Activated CD4-positive, alpha-beta T cell treated with anti-CD3 and anti-CD28 coated beads, Interleukin-2, amount 10 ng/mL, durations not matched to agents 7 days and 5 days (primary cell): ENCODE measurements at places on chromosomes 7 and 10.

GRCh38 chr7:29077854-29078253, 68.5 kb downstream of the CPVL start:
- DNase-seq, result no peak

GRCh38 chr10:100006243-100006886, 3.4 kb downstream of the DNMBP start:
- DNase-seq, result no peak

- DNase-seq, result no peak
Measured at GRCh38 chr7:86158111-86158510, 485.6 kb upstream of the GRM3 start.

DNA sequence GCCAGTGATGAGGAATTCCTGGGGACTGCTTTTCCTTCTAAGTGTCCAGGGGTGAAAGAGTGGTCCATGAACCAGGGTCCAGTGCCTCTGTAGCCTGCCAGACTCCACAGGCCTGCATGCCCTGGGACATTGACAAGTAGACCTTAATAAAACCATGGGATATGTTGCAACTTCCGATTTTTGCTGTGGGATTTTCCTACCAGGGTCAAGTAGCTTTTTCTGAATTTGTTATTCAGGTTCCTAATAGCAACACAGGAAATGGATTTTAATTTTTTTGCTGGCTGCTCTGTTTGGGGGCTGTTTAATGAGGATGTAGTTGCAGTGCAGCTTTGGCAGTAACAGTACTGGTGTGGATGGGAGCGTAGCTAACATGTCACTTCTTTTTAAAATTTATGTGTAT, 42.1 kb downstream of the WBP1L start:
- DNase-seq, result no peak

GRCh38 chr10:11285171-11285570, 267.5 kb downstream of the CELF2 start:
- DNase-seq, result no peak
